ENCODE measurements at places on chromosomes 6 and 20. TPM values are rescaled to one million over a fixed set of nuclear protein-coding genes. Genes with fewer than 3 reads are reported as not detected.

The DCDC2 gene
- total RNA-seq, result not detected

DNA sequence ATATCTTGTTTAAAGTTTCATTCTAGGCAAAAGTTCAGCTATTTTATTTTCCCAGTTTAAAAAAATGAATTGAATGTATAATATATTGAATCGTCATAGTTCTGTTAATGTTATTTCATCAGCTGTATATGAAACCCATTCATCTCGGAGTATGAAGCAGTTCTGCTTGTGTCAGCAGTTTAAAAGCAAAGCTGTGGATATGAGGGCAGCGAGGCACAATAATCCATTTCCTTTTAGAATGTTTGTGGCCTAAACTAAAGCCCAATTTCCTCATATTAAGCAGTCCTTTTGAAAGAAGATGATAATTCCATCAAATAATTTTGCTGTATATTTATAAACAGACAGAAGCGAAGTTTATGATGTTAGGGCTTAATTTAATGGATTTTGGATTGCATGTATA is 300.1 kb downstream of the SAMD5 start:
- no peak for DNase-seq

DNA sequence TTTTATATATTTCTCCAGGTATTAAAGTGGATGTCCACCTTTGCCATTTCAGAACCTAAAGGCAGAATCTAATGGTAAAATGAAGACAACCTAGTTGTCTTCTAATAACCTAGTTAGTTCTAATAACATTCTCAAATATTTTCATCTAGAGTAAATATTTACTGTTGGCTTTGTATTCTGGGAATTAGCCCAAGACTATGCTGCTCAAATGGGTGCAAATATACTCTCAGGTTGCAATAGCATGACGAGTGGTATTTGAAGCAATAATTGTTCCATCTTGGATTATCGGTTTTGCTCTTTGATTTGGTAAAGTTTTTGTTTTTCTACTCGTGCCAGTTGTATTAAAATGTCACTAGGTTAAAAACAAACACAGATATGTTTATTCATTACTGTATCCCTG is 21.0 kb upstream of the RSPH4A start:
- no peak for DNase-seq

GRCh38 chr6:145815309-145816274 is 997 bp upstream of the FBXO30 start:
- no peak for DNase-seq

GRCh38 chr6:116073765-116074440 is 13.2 kb upstream of the FRK start:
- DNase-seq, result peak; percentile 29

DNA sequence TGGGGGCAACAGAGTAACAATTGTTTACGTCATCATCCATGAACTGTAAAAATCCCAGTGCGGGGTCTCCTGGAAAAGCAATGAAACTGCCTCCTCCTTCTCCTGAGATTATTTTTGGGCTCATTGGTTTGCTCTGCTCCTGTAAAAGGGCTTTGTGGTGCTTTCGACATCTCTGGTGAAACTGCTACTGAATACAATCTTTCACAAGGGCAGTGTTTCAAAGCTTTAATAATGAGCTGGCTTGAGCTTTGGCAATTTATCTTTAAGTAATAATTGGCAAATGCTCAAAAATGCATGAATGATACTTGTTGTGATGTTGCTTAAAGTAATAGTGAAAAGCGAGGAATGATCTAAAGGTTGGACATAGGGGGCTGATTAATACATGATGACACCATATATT is 43.5 kb upstream of the ENPP1 start:
- DNase-seq, result no peak

DNA sequence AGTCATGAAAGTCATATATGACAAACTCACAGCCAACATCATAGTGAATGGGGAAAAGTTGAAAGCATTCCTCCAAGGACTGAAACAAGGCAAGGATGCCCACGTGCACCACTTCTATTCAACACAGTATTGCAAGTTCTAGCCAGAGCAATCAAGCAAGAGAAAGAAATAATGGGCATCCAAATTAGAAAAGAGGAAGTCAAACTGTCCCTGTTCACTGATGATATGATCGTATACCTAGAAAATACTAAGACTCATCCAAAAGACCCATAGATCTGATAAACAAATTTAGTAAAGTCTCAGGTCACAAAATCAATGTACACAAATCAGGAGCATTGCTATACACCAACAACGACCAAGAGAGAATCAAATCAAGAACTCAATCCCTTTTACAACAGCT is 41.2 kb downstream of the RPP21 start:
- DNase-seq, result no peak

The CRISP2 gene
- 0.23 TPM for total RNA-seq

- DNase-seq, result no peak
These were observed 74.5 kb upstream of the AHI1 start for GRCh38 chr6:135572051-135572450.

GRCh38 chr20:62503401-62504178 is 27.8 kb upstream of the GATA5 start:
- no peak for DNase-seq

The NUDT3 gene
- total RNA-seq, result 11.5 TPM

DNA sequence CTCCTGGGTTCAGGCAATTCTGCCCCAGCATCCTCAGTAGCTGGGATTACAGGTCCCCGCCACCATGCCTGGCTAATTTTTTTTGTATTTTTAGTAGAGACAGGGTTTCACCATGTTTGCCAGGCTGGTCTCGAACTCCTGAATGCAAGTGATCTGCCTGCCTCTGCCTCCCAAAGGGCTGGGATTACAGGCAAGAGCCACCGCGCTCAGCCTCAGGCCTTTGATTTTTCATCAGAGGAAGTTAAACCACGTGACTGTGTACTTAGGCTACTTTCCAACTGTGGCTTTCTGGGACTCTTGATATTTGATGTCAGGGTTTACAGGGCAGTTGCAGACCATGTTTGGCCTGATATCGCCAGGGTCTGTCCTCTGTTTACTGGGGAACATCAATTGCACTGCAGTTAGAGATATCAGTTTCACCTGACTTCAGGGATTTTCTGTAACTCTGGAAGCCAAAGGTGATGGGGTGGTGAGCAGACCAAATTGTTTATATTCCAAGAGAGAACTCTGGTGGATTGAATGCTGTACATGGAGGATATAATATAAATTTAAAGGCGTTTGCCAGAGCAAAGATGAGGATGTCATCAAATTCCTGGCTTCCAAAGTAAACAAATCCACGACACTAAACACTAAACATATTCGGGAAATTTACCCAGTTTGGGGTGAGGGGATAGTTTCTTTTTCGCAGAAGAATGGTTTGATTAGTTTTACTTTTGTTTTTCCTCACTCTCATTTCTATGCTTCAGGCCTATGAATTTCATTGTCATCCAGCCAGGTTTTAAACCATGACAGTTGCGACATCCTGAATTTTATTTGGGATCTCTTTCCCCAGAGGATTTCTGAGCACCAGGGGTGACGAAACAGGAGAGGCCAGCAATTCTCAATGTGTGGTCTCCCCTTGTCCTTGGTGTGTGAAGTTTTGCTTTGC is 4.2 kb downstream of the PSMF1 start:
- DNase-seq, result peak; percentile 89

DNA sequence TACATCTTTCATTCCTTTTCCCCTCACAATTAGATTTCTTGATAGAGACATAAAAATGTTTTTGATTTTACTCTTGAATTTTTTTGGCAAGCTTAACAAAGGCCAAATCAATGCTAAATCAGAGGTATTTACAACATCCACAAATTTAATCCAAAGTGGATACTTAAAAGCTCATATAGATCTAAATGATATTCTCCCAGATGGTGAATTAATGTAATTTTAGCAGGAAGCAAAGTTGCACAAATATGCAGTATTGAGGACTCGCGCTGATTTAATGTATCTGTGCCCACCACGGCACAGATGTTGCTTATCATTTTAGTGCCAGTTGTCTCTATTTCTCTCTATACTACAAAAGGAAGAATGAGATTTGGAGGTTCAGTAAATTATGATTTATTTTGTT is 167.4 kb downstream of the COL19A1 start:
- no peak for DNase-seq

The KCNK16 gene
- not detected for total RNA-seq

The BFSP1 gene
- 12.3 TPM for total RNA-seq

GRCh38 chr6:133300896-133301295 is 59.7 kb downstream of the EYA4 start:
- no peak for DNase-seq

- DNase-seq, result no peak
These were observed 162.1 kb downstream of the AIG1 start for GRCh38 chr6:143222801-143223231.

DNA sequence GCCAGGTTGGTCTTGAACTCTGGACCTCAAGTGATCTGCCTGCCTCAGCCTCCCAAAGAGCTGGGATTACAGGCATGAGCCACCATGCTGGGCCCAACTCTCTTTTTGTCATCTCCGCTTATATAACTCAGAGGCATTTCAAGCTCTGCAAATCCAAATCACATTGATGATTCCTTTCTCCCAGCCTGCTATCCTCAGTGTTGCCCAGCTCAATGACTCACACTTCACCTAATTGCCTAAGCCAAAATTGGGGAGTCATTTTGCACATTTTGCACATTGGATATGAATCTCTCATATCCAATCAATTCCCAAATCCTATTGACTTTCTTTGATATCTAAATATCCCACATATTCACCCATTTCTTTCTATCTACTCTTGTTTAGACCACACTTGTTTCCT is 3.9 kb downstream of the UTRN start:
- no peak for DNase-seq

DNA sequence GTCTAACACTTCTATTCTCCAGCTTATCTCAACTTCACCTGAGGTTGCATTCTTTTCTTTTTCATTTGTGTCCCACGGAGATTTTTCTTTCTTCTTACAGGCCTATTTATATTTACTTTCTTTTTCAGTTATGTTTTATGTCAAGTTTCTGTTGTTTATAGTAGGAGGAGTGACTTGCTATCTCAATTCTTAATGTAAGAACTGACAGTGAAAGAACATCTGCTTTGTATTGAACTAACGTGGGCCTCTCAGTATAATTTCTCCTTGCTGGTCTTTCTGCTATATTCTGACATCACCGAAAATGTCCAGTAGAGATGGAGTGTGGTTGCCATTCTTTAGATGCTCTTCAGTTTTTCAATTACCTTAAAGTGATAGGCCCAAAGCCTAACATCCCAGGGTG is 521.7 kb downstream of the EPM2A start:
- no peak for DNase-seq

GRCh38 chr6:29631209-29631810 is 1.7 kb downstream of the GABBR1 start:
- DNase-seq, result no peak

Data from H4 (cell line).